SHP77 treated with DMSO at 0.1 percent for 48 hours (cell line): ENCODE measurements at places on chromosomes 1 and 21.

DNA sequence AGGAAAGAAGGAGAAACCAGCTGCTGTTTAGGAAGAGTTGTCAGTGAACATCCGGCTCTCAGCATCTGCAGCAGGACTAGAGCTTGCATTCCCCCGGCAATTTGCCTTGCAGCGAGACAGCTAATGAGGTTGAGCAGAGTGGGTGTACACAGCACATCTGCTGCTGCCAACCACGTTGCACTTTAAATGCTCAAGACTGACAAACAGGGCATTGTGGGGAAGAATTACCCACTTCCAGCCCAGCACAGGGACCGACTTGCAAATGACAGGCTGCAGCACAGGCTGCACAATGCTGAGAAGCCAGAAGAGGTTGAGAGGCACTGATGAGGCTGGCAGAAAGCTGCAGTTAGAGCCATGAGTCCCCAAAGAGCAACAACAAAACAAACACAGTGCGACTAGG, 47.5 kb upstream of the PLA2G2C start:
- DNase-seq, result no peak

GRCh38 chr1:25145775-25146393, 86.4 kb downstream of the SYF2 start:
- DNase-seq, result no peak

DNA sequence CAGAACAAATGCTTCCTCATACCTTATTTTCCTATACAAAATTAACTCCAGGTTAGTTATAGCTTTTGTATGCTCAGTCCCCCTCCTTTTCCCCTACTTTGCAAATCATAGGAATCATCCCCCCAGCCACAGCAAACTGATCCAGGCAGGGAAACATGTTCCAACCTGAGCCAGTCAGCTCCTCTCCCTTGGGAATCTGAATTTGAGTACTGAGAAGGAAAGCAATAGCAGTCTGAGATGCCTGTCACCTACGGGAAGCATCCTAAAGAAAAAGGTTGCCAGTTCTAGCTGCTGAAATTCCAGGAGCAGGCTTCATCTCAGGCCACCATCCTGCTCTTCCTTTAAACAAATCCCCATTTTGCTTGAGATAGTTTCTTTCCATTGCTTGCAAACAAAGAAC, 6.9 kb downstream of the ADSS2 start:
- no peak for DNase-seq

- DNase-seq, result no peak
Observed at GRCh38 chr1:190320952-190321351, 156.7 kb downstream of the BRINP3 start.

GRCh38 chr1:210328032-210328745, 513 bp upstream of the HHAT start:
- DNase-seq, result no peak

GRCh38 chr1:65011983-65012382, 45.6 kb upstream of the JAK1 start:
- no peak for DNase-seq

DNA sequence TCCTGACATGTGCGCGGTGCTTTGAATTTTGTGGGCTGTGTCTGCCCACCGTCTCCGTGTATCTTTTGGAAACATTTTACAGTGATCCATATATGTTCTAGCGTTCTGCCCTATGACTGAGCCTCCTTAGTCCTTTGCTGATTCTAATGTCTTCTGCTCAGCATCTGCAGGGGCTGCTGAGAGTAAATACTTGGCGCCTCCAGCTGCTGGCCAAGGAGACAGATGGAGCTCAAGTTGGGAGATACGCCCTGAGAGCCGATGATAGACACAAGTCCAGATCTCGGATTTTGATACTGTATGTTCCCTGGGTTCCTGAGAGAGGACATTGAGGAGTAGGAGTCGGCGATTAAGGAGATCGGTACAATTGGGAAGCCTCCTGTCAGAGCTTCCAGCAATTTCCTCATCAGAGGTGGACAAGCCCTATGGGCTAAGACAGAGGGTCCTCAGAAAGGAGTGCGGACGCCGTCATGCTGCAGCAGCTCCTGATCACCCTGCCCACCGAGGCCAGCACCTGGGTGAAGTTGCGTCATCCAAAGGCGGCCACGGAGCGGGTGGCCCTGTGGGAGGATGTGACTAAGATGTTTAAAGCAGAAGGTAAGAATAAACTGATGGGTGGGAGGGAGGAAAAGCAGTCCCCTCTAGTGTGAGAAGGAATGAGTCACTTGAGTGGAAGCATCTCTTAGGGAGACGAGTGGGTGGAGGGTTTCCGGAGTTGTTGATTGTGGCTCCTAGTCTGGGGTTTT, 390 bp downstream of the ZFP69B start:
- DNase-seq, result no peak

DNA sequence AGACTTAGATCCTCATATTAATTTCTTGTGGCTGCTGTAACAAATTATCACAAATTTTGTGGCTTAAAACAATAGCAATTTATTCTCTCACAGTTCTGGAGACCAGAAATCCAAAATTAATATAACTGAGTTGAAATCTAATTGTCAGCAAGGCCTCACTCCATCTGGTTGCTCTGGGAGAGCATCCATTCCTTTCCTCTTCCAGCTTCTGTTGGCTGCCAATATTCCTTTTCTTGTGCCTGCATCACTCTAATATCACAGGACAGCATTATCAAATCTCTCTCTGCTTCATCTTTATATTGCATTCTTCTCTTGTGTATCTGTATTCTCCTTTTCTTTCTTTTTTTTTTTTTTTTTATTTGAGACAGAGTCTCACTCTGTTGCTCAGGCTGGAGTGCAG, 9.3 kb downstream of the SLC35A3 start:
- no peak for DNase-seq

DNA sequence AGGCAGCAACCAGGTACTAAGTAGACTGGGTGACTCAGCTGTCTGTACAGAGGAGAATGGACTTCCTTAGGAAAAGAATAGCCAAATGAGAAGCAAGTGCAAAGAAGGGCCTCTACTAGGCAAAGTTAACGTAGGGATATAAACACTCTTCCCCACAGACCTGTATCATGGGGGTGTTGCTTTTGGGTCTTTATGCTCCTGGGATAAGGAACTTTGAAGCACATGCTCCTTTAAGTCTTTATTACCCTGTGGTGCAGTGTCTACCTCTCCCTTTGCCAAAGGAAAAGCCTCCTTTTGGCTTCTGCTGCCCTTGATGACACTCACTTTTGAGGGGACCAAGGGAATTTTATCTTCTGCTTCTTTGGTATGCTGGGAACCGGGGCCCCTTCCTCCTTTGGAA, 5.0 kb downstream of the RFX5 start:
- DNase-seq, result no peak

- DNase-seq, result no peak
Observed at GRCh38 chr1:175150596-175151319, 41.8 kb downstream of the KIAA0040 start.
